Spinal cord (tissue), 10 donors: ENCODE measurements at places on chromosomes 3 and 15.

GRCh38 chr15:68383161-68384074, 48.5 kb downstream of the ITGA11 start:
- DNase-seq = no peak

DNA sequence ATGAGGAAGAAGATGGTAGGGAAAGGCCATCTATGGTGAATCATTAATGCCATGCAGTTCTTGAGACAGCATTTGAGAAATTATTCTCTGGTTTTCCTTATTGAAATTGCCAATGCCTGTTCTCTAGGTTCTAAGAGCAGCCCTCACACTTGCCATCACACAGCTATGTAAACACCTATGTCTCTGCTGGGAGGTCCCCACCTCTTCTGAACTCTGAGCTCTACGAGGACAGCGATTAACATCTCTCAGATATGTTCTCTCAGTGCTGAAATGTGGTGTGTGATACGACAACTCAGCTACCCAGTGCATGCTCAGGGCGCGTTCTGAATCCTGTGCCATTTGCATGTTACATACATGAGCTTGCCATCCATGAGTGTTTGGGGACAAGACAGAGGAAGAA, 131.3 kb upstream of the CTDSPL start:
- DNase-seq = no peak

GRCh38 chr15:74844319-74845207, 1.6 kb upstream of the ULK3 start:
- DNase-seq = no peak

DNA sequence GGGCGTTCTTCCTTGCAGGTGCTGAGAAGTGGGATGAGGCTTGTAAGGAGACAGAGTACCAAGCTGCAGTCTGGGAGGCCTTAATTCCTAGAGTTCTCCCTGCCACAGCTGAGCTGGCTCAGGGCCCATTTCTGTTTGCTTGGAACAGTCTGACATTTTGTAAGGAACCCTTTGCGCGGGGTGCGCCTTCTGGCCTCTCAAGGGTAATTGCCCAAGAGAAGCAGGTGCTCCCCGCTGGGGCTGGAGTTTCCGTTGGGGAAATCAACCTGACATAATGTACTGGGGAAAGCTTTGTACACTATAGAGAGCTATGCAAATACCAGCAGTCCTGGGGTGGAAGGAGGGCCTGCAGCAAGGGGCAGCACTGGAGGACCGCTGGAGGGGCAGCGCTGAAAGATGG, 83.6 kb downstream of the HMG20A start:
- peak; percentile 84 for DNase-seq

- DNase-seq = no peak
Measured at GRCh38 chr3:188169830-188170455, 16.0 kb downstream of the LPP start.

DNA sequence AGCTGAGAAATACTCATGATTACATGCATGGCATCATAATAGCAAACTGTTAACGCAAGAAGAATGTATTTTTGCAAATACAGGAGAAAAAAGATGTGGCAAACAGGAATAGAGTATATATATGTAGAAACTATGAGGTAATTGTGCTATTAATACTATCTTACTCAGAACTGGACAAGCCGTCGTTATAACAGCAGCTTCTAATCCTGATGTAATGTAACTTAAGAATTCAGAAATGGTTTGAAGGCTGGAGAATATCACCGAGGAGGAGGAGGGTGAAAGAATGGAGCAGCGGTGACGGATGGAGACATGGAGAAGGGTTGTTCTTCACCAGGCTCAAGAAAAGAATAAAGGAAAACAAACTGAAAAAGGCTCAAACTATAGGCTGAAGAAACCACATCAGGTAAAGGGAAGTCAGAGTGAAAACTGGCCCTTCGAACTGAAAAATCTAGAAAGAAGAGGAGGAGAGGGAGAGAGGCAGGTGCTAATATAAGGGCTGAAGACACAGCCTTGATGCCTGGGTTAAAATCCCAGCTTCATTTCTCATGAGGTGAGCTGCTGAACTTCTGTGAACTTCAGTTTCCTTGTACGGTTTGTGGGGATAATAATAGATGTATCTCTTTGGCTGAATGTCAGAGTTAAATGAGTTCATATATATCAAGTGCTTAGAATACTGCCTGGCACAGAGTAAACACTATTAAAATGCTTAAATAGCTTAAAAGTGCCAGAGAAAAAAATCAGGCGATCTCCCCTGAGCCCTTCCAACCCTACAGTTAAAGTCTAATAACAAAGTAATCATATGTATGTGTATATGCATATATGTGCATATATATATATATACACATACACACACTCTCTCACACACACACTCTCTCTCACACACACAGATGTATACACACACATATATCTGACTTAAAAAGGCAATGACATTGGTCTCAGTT, 43.9 kb downstream of the GOLIM4 start:
- DNase-seq = no peak

DNA sequence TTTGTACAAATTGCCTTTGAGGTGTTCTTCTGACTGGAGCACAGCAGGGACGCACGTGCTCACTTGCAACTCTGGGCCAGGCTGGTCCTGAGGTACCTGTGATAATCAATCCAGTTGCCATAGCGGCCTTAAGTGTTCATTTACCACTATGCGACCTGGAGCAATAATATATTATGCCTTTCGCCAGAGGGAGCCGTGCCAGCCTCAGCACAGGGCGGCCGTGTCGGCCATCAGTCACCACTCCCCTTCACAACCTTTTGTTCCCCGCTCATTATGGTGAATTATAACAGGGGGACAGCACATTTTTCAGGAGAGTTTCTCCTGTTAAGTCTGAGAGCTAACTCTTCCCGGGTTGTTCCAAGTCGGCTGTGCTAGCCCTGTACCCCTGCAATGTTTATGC, 289.7 kb downstream of the RORA start:
- no peak for DNase-seq

GRCh38 chr15:79593119-79593869, 161.2 kb downstream of the MINAR1 start:
- peak; percentile 46 for DNase-seq

GRCh38 chr3:126530171-126531050, 6.5 kb downstream of the CHST13 start:
- DNase-seq = no peak

- no peak for DNase-seq
Measured at GRCh38 chr3:143188881-143189280, 69.3 kb downstream of the CHST2 start.

GRCh38 chr3:148532774-148533173, 164.9 kb upstream of the AGTR1 start:
- DNase-seq = no peak

DNA sequence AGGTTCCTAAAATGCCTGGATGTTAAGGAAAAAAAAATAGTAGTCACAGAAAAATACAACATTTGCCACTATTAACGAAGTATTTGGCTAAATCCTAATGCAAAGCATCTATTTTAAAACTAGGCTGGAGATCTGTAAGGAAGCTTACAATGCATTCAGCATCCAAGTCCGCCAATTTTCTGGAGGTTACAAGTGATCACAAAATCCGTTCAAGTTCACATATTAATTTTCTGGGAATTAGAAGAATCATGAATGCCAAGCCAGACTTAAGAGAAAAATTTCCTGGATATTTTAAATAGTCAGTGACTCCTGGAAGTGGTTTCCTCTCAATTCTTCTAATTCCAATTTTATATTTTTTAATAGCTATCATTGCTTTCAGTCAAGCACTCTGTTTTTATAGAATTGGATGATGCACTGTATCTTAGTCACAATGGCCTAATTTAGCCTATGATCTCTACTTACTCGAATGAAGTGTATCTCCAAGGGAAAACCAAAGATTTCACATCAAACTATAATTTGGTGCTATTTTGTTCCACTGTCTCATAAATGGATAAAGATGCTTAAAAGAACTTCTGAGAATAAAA, 60.4 kb downstream of the P3H2 start:
- no peak for DNase-seq

DNA sequence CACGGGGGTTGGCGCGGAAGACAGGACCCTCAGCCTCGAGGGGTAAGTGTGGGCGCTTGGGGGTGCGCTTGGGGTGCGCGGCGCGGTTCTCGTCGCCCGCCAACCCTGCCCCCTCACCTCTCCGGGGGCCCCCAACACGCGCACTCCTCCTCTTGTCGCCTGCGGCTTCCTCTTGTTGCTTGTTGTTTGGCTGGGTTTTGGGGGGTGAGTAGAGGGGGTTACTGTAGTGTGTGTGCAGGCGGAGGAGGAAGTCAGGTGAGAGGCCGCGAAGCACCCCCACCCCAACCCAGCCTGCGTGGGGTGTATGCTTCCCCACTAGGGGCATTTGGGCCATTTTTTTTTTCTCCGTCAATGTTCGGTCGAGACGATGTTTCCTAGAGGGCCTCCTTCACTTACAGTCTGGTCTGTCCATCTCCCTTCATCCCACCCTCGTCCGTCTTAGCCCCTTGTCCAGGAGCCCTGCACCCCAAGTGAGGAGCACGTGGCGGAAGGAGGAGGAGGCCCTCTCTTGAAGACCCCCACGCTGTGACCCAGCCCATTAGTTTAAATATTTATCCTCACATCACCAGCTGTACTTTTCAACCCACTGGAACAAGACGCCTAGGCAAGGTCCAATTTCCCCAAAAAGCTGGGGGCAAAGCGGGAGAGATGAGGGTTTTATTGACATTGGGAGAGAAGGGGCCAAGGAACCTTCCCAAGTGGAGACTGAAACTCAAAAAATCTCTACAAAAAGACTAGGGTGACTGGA, 20.4 kb upstream of the SATB1 start:
- no peak for DNase-seq

DNA sequence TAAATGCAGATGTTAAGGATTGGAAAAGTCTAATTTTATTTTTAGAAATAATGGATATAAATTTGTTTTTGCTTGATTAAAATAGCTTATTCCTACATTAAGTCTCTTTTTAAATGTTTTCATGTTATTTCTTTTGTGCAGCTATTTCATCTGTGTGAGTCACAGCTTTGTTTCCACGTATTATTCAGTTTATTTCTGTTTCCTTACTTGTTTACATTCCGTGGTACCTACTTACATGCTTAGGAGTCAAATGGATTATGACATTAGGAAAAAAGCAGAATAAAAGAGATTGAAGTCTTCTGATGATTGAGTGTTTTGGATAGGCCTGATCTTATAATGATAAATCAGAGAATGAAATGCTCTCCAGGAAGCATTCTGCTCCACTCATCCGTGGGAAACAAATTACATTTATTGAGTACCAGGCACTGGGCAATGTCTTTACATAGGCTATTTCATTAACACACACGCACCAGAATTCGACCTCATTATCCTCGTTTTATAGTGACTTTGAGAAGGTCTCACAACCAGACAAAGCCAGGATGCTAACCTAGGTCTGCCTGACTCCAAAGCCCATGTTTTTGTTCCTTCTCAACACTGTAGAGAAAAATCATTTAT, 38.1 kb upstream of the RASA2 start:
- DNase-seq = no peak

DNA sequence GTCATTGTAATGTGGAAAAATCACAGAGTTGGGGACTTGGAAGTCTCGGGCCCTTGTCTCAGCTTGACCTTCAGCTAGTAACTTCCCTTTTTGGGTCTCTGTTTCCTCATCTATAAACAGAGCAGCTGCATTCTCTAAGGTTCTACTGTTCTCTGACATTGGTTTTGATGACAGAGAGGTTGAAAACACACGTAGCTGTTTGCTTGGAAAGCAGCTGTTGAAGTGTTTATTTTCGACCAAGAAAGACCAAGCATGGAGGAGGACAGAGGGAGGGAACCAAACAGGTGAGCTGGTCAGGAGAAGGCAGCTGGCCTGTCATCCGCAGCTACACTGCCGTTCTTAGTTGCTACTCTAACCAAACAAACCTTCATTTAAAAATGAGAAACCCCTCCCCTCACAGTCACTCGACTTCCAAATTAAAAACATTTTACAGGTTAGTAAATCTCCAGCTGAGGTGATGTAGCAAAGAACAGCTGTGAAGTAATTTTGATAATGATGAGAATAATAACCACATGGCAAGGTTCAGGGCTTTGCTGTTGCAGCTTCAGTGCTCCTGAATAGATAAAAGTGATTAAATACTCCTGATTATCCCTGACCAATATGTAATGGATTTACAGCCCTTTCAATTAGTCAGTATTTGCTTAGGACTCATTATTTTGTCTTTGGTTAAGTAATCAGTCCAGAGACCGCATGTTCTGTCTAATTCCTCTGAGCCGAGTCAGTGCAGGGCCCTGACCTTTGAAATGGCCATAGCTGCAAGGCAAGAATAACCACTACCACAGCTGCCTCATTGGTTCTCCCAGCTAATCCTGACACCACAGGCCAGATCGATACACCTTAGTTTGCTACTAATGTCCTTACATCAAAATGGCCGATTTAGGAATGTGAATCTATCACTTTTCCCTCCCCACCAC, 65.3 kb downstream of the MEIS2 start:
- DNase-seq = peak; percentile 61

- DNase-seq = peak; percentile 31
Measured at GRCh38 chr15:87213626-87214025, 1042.9 kb downstream of the NTRK3 start.

DNA sequence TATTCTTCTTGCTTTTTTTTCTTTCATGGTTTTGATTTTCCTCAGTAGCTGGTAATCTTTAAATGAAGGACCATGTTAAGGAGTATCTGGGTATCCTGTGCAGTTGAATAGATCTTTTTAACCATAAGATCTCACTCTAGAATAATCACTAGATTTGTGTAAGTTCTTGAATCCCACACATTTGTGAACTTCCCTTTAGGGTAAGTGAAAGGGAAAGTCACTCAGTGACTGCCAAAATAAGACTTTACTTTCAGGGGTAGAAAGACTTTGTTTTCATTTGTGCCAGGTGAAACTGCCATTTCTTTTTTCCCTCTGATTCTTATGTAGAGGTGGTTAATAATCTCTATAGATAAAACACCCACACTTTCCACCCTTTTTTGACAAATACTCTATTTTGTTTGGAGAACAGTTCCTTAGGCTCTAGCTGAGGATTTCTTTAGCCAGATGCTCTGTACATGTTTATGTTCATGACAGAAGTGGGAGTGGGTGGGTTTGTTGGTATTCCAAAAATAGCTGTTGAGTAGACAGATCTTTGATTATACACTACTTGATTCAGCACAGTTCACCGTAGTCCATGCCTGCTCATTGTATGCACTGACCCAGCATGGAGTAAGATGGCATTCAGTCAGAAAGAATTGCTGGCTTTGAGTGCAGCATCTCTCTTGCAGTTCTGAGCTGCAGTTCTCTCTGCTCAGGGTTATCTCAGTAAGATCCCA, 28.5 kb downstream of the LRRC49 start:
- no peak for DNase-seq

- DNase-seq = peak; percentile 76
Measured at GRCh38 chr15:94670438-94671034, 439.2 kb downstream of the MCTP2 start.

- DNase-seq = peak; percentile 9
Measured at GRCh38 chr3:62371720-62372591, 1.4 kb downstream of the FEZF2 start.

- DNase-seq = no peak
Measured at GRCh38 chr3:42678447-42678846, 6.9 kb upstream of the KLHL40 start.
